ENCODE measurements at places on chromosomes 5 and 9.
A peak's percentile ranks its signal among the peaks of the same experiment; 100 is the strongest.

- DNase-seq, result no peak
These were observed 353.2 kb downstream of the CWC27 start for GRCh38 chr5:65121880-65122436.

- no peak for DNase-seq
These were observed 36.4 kb upstream of the RAPGEF6 start for GRCh38 chr5:131671409-131671808.

- no peak for DNase-seq
These were observed 245.1 kb downstream of the AOPEP start for GRCh38 chr9:94971378-94972131.

GRCh38 chr9:99834474-99834873 lies 12.8 kb downstream of the NR4A3 start:
- DNase-seq, result no peak

GRCh38 chr9:12494411-12494810 lies 198.8 kb upstream of the TYRP1 start:
- no peak for DNase-seq

DNA sequence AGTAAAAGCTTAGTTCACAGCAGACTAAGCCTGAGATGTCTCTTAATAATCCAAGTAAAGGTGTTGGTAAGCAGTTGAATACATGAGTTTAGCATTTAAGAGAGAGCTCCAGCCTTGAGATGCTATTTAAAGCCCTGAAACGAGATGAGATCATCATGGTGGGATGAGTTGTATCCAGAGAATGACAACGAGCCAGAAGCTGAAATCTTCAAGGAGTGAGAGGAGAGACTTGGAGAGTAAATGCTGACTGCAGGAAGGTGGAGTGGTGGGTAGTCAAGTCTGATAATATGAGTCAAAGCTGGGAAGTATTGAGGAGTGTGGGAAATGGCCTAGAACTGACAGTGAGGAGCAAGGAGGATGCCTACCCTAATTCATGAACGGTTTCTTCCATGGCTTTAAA lies 53.7 kb downstream of the PLAC8L1 start:
- DNase-seq, result no peak

GRCh38 chr5:366541-367357 lies 45.2 kb downstream of the AHRR start:
- peak; percentile 9 for DNase-seq

- peak; percentile 84 for DNase-seq
These were observed at the start of gene PTPRD for GRCh38 chr9:10612641-10613398. PTPRD (minus strand) TSS chr9:10613002.

- no peak for DNase-seq
These were observed 12.3 kb upstream of the PPP2R2B start for GRCh38 chr5:146890731-146891440.

- DNase-seq, result no peak
These were observed 33.5 kb downstream of the RAB24 start for GRCh38 chr5:177269976-177270375.

- DNase-seq, result no peak
These were observed 24.5 kb upstream of the LTC4S start for GRCh38 chr5:179769271-179769670.

- no peak for DNase-seq
These were observed 83.5 kb upstream of the BOD1 start for GRCh38 chr5:173699966-173700365.

DNA sequence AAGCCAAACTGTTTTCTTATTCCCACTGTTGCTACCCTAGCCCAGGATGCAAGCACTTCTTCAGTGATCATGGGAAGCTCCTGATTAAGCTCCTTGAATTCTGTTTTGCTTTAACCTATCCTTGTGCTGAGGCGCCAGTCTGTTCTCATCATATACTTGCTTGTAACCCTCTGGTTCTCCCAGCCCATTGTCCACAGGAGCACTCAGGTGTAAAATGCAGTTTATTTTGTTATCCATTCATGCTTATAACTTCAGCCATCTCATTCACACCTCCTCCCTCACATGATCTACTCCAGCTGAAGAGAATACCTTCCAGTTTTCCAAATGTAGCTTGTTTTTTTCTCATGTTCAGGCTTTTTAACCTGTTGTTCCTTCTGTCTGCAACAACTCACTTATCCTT lies 402.1 kb upstream of the BRINP1 start:
- DNase-seq, result no peak

DNA sequence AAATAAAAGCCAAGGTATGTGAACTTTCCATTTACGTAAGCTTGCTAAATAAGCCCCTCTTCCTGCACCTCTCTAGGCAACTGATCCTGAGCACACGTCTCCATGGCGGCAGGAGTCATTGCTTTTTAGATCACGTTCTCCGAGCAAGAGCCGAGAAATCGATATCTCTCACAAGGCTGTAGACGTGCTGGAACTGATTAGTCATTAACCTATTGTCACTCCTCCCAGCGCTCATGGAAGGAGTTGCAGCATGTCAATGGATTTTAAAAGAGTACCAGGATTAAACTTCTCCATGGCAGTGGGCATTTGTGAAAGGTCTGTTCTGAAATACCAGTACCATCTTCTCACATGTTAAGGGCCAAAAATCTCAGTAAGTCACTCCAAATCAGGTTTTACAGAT lies 4.7 kb upstream of the ADCY2 start:
- DNase-seq, result no peak

GRCh38 chr5:57179262-57180200 lies 5.7 kb downstream of the GPBP1 start:
- no peak for DNase-seq

DNA sequence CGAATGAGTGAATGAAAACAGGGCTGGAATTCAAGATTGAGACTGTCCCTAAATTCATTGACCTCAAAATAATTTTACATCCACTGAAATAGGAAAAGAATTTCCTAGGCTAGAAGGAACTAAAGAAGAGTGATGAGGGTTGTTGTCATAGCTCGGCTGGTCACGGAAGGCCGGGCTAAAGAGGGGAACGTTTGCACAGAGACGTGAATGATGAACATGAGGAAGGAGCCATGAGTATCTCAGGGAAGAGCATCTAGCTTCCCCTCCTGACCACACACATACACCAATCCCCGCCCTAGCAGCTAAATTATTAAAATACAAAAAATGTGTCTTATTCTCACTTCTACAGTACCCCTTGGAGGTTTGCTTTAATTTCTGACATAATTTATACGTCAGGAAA lies 124.4 kb upstream of the ABCA1 start:
- DNase-seq, result no peak

- no peak for DNase-seq
These were observed 202.4 kb upstream of the ZNF618 start for GRCh38 chr9:113673726-113674125.

DNA sequence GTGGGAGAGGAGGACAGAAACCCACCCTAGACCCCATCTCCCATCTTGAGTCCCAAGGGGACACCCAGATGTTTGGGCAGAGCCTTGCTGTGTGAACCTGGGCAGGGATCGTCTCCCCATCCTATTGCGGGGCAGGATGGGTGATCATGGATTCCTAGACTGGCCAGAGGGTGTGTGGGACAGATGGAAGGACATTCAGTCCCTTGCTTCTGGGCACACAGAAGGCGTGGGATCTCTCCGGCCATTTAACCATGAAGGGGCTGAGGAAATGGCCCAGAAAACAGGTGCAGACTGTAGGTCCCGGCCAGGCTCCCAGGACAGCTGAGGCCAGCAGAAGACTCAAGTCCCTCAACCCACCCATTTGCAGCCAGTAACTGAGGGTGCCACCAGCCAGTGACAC lies 29.9 kb downstream of the PTGES start:
- no peak for DNase-seq

GRCh38 chr9:112856843-112857242 lies 33.8 kb downstream of the SLC46A2 start:
- DNase-seq, result no peak

DNA sequence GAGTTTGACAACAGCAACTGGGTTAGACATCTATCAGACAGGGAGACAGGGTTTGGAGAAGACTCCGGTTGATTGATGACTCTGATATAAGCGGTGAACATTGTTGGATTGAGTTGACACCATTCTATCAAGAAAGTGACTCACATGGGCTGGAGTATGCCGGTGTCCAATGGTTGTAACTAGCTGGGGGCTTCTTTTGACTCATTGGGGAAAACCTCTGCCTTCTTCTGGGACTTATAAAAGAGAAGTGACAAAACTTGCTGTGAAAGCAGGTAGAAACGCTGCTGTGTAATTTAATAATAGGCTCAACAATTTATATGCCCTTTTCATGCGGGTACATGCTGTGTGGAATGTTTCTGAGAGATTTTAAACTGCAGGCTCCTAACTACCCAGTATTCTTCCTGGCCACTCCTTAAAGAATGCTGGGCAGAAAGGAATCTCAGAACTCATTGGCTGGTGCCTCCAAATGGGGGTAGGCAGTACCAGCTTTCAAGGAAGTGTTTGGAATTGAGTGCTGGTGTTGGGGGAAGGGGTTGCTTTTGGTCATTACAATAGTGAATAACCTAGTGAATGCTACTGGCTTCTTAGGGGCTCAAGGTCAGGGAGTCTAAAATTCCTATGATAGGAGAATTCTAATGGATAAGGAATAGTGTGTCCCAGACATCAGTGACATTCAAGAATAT lies 43.9 kb downstream of the FYB1 start:
- no peak for DNase-seq

DNA sequence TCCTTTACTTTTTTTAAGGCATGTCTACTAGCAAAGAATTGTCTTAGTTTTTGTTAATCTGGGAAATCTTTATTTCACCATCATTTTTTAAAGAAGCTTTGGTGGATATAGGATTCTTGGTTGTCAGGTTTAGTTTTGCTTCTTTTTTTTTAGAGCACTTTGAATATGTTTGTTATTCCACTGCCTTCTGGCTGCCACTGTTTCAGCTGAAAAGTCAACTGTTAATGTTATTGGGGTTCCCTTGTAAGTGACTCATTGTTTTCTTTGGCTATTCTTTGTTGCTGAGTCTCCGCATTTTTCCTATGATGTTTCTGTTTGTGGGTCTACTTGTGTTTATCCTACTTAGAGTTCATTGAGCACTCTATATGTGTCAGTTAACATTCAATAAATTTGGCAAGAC lies 44.4 kb downstream of the PHAX start:
- DNase-seq, result no peak

GRCh38 chr5:74041913-74042312 lies 415.9 kb downstream of the ARHGEF28 start:
- no peak for DNase-seq

Measured in ecto neural progenitor cell (in vitro differentiated cells).